T follicular helper cell (primary cell): ENCODE measurements at places on chromosomes 5 and 9.

DNA sequence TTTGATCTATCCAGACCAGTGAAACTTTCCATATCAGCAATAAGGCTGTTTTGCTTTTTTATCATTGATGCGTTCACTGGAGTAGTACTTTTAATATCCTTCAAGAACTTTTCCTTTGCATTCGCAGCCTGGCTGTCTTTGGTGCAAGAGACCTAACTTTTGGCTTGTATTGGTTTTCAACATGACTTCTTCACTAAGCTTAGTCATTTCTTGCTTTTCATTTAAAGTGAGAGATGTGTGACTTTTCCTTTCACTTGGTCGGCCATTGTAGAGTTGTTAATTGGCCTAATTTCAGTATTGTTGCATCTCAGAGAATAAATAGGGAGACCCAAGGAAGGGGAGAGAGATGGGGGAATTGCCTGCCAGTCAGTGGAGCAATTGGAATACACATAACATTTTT is 26.4 kb upstream of the CMYA5 start:
- no peak for DNase-seq

GRCh38 chr5:1204693-1205242 is 3.4 kb downstream of the SLC6A19 start:
- no peak for DNase-seq

DNA sequence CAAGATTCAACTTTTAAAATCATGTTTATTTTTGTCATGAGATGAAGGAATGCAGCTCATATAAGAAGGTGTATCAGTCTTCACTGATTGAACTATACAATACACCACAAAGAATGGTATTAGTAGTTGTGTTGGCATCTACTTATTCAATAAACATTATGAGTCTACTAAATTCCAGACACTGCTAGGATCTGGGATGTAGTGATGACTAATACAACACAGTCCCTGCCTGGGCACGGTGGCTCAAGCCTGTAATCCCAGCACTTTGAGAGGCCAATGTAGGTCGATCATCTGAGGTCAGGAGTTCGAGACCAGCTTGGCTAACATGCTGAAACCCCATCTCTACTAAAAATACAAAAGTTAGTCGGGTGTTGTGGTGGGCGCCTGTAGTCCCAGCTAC is 171.4 kb upstream of the NFIB start:
- DNase-seq = no peak

- no peak for DNase-seq
Observed at GRCh38 chr9:132005899-132006298, 73.8 kb downstream of the MED27 start.

DNA sequence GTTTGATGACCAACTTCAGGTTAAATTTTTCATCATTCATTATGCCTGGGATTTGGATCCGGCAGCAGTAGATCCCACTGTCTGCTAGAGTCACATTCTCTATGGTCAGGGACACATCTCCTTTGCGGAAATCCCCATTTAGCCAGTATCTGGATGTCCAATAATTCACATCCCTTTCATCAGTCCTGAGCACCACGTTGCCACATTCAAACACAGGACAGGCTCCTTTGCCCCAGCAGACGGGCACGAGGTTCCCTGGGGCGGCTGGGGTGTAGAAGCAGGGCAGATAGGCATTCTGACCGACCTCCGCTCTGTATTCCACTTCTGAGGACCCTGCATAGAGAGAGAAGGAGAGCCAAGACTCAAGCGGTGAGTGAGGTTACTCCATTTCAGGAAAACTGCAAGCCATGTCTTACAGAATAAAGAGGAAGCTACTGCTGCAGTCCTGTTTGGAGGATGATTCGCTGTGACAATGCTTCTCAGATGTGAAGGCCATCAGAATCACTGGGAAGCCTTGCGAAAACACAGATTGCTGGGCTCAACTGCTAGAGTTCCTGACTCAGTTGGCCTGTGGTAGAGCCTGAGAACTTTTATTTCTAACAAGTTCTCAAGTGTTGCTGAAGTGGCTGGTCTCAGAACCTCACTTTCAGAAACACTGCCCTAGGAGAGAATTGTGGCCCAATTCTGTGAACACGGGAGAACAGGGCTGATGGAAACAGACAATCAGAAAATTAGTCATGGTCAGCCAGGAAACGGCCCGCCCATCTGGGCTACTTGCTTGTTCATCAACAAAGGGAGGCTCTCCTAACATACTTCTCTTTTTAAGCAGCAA is 2.0 kb downstream of the HAVCR2 start:
- no peak for DNase-seq

DNA sequence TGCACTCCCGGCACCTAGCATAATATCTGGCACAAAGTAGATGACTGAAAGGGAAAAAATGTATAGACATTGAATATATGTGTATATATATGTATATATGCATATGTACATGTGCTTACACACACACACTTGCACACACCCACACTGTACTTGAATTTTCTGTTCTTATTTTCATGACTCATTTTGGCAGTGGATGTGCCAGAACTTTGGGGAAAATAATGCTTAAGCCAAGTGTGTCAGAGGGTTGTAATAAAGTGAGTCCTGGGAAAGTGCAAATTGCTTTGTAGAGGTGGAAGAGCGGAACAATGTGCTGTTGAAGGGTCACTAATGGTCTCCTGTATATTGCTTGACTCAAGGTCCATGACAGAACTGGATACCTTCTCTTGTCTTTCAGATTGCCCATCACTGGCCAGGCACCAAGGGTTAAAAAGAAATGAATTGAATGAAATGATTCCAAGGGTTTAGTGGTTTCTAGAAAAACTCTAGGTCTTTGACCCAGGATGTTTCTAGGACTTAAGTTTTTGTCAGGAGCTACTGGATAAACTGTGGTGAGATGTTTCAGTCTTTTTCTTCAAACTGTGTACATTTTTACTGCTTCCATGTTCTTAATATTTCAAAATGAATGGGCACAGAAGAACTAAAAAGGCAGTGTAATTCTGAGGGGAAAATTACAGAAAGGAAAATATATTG is 129.9 kb upstream of the MOCS2 start:
- DNase-seq = no peak

- DNase-seq = peak; percentile 13
Observed at GRCh38 chr5:149434162-149435014, 55.3 kb upstream of the IL17B start.

DNA sequence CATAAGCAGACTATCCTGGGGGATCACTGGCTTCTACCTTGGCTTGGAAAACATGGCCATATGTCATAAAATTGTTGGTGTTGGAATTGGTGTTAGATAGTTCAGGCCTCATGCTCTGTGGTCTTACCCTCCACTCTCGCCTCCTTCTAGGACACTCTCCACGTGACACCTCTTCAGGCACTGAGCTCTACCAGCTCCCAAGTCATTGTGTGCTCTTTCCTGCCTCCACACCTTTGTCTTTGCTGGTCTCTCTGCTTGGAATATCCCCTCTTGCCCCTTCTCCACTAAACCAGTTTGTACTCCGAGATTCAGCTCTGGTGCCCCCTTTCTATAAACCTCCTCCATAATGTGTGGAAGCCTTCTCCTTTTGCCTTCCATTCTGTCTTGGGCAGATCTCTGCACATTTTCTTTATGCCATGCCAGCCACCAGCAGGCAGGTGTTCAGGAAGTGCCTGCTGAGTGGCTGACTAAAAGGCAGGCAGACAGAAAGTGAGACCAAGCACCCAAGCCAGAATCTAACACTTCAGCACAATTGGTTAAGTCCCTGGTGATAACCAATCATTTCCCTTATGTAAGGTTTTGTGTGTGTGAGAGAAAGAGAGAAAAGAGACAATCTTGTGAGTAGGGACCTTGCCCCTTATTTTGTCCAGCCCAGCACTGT is 37.7 kb downstream of the SAR1B start:
- DNase-seq = no peak

GRCh38 chr9:109500421-109500974 is 2.4 kb upstream of the PTPN3 start:
- no peak for DNase-seq

- DNase-seq = no peak
Observed at GRCh38 chr5:56464935-56465768, 232.0 kb upstream of the ANKRD55 start.

- DNase-seq = no peak
Observed at GRCh38 chr9:98686961-98687855, 21.5 kb downstream of the GABBR2 start.

DNA sequence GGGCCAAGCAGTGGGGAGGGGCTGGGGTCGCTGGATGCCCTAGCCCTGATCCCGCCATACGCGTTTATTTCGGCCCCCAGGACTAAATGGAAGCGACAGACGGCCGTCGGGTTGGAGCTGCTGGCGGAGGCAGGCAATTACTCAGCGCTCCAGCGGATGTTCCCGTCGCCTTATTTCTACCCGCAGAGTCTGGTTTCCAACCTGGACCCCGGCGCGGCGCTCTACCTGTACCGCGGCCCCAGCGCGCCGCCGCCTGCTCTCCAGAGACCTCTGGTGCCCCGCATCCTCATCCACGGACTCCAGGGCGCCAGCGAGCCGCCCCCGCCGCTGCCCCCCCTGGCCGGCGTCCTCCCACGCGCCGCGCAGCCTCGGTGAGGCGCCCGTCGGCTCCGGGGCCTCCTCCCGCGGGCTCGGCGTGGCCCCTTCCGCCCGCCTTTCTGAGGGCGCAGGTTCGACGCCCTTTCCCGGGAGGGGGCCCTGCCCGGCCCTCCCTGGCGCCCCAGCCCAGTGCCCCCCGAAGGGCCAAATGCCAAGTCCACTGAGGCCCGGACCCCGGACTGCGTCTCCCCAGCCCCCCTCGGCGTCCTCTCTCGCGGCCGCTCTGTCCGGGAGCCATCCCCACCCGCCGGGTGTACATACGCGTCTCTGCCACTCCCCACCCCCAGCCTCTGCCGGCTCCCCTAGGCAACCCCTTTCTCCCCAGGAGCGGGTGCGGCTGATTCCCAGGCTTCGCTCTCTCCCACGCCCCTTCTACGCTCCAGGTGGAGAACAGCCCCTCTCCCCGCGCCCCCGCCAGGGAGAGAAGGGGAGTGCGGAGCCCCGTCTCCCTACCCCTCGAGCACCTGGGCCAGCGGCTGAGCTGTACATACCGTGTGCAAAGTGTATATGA is 7.0 kb downstream of the BARHL1 start:
- DNase-seq = no peak

DNA sequence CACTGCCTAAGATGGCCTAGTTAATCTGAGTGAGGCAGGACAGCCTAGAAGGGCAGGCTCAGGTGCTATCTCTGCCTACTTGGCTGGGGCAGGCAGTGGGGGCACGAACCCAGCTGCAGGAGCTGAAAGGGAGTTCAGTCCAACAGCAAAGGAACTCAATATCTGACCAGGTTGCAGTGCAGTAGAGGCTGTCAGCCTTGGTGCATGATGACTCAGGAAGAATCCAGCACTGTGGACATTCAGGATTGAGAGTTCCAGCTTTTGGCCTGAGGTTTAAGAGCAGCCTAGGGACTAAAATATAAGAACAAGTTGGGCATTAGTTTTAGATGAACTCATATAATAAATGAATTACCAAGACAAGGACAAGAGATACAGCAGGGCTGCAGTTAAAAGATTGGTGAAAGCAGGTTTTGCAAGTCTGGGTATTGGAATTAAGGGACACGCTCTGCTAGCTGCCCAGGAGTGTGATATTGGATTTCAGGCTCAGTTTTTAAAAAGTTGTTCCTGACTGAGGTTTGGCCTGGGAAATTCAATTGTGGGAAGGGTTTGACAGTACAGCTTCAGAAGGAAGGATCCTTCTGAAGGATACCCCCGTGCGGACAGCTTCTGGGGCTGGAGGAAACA is 64.7 kb upstream of the ATG10 start:
- no peak for DNase-seq

DNA sequence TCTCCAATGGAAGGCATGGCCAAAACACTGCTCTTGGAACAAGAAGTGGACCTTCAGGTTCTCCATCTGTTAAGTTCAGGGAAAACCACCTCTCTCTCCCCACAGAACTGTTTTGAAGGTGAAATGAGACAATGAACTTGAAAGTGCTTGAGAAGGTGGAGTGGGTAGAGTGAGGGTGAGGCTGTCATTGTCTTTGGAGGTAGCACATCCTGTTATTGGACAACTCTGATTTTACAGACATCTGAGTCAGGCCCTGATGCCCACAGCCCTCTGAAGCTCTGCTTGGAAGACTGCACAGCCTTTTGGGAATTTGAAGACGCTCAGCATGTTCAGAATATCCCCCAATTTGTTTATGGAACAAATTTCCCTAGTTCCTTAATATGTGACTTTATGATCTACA is 27.6 kb upstream of the TEX48 start:
- DNase-seq = no peak

DNA sequence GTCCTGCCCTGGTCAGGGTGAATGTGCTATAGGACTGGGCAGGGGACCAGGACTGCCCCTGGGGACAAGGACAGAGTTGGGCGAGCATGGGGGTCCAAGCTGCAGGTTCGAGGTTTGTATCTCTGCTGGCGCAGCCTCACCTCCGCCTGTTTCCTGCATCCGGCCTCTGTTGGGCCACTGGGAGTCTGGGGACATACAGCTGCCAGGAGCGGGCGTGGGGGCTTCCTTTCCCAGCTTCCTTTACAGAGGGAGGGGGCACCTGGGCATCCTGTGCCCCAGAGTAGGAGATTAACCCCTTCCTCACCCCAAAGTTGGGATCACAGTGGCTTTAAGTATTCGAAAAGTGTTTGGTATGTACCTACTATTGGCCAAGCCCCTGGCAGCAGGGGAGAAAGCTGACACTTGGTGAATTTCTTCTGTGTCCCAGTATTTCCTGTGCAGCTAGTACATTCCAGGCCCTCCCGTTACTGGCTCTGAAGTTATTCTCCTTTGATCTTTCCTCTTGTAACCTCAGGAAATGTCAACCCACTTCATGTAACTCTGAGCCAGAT is 19.0 kb downstream of the OLFML2A start:
- DNase-seq = no peak

DNA sequence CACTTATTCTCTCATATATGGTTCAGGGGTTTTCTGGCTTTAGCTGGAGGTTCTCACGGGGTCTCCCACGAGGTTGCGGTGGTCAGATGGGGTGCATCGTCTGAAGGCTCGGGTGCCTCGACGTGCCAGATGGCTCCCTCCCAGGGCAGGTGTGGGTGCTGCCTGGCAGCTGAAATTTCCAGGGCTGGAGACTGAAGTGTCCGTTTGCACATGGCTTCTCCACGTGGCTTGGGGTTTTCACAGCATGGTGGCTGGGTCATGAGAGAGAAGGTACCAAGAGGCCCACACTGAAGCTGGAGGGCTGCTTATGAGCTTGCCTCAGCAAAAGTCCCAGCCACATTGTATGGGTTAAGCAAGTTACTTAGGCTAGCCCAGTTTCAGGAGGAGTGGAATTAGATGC is 218.6 kb downstream of the AGTPBP1 start:
- no peak for DNase-seq

GRCh38 chr9:113599646-113600022 is 136.1 kb downstream of the RGS3 start:
- DNase-seq = no peak

DNA sequence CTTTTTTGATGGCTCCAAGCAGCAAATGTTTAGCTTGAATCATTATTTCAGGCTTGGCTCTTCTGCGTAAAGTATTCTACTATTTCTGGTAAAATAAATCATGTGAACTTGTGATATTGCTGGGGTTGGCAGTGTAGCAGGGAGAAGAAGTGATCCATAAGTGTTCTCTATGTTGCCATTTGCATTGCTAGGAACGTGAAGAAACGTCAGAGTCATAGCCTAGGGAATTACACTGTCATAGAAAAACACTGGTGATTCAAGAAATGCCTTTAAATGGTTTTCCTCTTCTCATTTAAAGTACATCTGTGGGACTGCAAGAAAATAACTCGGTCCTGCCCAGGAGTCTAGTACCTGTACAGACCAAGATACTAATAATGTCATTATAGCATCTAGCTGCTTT is 162.3 kb downstream of the PBX3 start:
- no peak for DNase-seq
